ENCODE measurements at places on chromosomes 7 and 10.

GRCh38 chr10:70815504-70816219 is at the start of gene SGPL1:
TSS of gene SGPL1 (plus strand) at chr10:70815948. CDS start at chr10:70816854, 906 bp downstream.
- no peaks in the 10 kb centered on the region for H3K36me3 ChIP-seq
- H3K4me1 ChIP-seq = peaks cover 10% of the 10 kb centered on the region
- peak; percentile 79 for DNase-seq
- no peaks in the 10 kb centered on the region for H3K27me3 ChIP-seq
- H3K4me3 ChIP-seq = peak within 1 kb of the TSS; percentile 93

- no peak overlapping the region for H3K4me3 ChIP-seq
- H3K4me1 ChIP-seq = no peaks in the 10 kb centered on the region
- no peak overlapping the region for H3K27ac ChIP-seq
- no peak for DNase-seq
Measured at GRCh38 chr7:102197161-102197560, 89.5 kb upstream of the SH2B2 start.

DNA sequence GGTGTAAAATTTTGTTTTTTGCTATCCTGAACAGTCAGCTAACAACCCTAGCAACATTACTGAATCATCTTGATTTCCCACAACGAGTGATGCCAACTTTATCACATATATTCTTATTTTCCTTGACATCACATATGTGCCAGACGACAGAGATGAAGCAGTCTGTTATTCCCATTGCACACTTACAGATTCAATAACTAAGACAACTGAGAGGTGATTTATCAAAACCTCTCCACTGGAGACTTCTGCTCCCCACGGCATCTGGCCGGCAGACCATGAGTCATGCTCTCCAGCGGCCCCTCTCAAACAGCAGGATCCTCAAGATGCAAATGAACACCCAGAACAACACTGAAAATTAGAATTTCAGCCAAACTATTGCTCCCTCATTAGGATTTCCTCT is 57.1 kb downstream of the AMPH start:
- DNase-seq = no peak
- no peaks in the 10 kb centered on the region for H3K27me3 ChIP-seq
- H3K4me1 ChIP-seq = no peaks in the 10 kb centered on the region
- no peak overlapping the region for H3K4me3 ChIP-seq
- H3K36me3 ChIP-seq = no peaks in the 10 kb centered on the region

- H3K4me3 ChIP-seq = no peak overlapping the region
- no peaks in the 10 kb centered on the region for H3K36me3 ChIP-seq
Measured at GRCh38 chr7:49669285-49669684, 104.2 kb upstream of the VWC2 start.

DNA sequence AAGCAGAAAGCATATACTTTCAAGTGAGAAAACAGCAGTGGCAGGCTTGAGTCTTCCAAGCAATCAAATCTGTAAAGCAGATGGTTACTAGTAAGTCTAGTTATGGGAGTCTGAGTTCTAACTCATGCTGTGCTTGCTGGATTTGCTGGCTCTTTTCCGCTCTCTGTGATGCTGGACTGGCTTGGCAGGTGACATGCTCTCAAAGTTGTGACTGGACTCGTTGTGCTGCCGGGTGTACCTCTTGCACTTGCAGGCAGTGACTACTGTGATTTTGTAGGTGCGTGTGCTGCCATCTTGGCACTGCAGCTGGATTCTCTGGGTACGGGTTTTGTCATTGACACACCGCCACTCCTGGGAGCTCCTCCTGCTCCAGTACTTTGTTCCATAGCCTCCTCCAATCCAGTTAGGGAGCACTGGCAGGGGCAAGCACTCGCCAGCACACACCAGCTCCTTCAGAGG is 3.1 kb downstream of the SOSTDC1 start:
- H3K27me3 ChIP-seq = peaks cover 53% of the 10 kb centered on the region
- H3K36me3 ChIP-seq = no peaks in the 10 kb centered on the region
- H3K4me1 ChIP-seq = no peaks in the 10 kb centered on the region
- no peak overlapping the region for H3K4me3 ChIP-seq
- no peak overlapping the region for H3K27ac ChIP-seq

GRCh38 chr10:124474514-124475070 is 13.0 kb downstream of the LHPP start:
- H3K4me1 ChIP-seq = no peaks in the 10 kb centered on the region
- DNase-seq = no peak
- H3K27me3 ChIP-seq = no peaks in the 10 kb centered on the region

DNA sequence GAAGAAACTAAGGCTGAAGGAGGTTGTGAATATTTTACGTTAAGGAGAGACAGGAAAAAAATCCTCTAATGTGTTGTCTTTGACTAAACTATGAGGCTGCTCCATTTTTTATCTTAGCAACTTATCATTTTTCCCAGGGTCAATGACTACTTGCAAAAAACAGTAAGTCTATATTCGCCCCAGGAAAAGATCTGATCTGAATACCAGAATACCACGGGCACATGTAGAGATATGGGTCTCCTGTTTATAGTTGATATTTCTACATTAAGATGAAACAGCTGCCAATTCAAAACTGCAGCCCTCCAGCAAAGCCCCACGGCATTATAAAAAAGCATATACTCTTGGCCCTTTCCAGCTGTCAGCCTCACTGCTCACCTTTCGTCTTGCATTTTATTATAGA is 358.4 kb downstream of the SH2D4B start:
- no peak overlapping the region for H3K27ac ChIP-seq
- H3K36me3 ChIP-seq = no peaks in the 10 kb centered on the region
- DNase-seq = no peak
- H3K4me1 ChIP-seq = no peaks in the 10 kb centered on the region
- peaks cover 30% of the 10 kb centered on the region for H3K27me3 ChIP-seq
